ENCODE measurements at places on chromosomes 3 and 15.

DNA sequence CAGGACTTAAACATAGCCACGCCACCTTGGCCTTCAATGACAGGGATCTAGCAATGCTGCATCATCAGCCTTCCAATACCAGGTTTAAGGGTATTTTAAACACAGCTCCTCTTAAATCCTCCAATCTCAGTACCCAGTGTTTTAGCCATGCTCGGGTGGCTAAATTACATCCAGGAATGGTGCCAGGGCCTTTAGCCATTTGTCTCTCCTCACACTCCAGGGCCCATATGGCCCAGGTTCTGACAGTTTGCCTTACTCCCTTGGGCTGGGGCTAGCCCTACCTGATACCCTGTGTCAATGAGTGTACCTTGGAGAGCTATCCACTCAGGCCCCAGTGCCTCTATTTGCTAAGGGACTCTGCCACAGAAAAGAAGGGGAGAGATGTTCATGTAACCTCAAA is 29.4 kb downstream of the ZNF589 start:
- DNase-seq: no peak

- DNase-seq: no peak
These were observed 282.0 kb upstream of the VEPH1 start for GRCh38 chr3:157785102-157785826.

DNA sequence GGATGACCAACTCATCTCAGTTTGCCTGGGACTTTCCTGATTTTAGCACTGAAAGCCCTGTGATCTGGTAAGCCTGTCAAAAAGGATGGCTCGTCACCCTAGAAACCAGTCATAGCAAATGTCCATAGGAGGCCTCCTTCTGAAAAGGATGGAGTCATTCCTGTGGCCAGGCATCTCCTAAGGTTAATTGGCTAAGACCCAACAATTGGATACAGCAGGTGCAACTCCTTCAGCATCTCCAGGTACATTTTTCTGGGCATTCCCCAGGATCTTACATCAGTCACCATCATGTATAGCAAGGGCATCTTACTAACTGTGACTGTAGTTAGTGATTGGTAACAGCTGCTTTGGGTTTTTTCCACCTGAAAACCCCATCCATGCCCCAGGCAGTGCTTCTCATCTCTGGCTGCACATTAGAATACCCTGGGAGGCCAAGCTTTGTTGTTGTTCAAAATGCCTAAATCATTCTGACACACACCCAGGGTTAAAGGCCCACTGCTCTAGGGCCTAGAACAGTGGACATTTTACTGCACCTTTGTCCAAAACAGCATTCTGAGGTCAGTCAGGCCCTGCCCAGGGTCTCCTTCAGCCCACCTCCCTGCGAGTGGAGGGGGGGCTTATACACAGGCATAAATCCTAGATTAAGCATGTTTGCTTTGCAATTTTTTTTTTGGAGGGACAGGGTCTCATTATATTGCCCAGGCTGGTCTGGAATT is 28.3 kb upstream of the GALNT15 start:
- DNase-seq: no peak

- no peak for DNase-seq
These were observed 1.1 kb upstream of the THSD4 start for GRCh38 chr15:71114066-71114680.

- no peak for DNase-seq
These were observed 525.2 kb downstream of the CADM2 start for GRCh38 chr3:85483986-85484385.

GRCh38 chr15:73832657-73833056 is 40.7 kb upstream of the TBC1D21 start:
- DNase-seq: no peak

DNA sequence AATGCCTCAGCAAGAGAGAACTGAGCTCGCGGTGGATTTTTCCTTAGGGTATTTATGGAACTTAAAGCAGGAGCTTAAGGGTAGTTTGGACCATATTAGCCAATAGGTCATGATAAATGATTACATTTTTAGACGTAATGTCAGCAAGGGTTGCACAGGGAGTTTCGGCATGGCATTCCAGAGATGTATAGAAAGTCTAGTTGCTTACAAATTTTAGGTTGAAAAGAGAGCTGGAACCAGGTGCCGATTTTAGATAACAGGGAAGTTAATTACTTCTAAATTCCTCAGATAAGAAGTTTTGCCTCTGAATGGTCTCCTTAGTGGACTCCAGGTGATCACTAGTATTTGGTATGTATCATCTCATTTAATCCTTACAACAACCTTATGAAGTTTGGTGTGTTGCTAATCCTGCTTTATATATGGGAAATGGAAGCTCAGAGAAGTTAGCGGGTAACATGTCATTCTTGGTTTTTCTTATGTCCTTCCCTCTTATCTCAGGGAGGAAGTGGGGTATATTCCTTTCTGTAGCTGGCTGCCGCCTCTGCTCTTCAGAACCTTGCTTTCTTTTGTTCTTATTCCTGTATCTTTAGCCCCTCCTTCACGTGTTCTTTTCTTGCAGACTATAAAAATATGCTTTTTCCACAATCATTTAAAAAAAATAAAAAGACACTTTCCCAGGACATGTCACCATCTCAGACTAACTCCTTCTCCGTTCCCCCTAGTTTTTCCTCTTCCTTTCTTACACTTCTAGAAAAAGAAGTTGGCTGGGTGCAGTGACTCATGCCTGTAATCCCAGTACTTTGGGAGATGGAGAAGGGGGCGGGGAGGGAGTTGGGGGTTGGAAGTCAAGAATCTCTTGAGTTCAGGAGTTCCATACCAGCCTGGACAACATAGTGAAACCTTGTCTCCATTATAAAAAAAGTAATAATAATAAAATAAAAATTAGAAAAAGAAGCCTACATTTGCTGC is 25.7 kb downstream of the IQGAP1 start:
- DNase-seq: no peak

DNA sequence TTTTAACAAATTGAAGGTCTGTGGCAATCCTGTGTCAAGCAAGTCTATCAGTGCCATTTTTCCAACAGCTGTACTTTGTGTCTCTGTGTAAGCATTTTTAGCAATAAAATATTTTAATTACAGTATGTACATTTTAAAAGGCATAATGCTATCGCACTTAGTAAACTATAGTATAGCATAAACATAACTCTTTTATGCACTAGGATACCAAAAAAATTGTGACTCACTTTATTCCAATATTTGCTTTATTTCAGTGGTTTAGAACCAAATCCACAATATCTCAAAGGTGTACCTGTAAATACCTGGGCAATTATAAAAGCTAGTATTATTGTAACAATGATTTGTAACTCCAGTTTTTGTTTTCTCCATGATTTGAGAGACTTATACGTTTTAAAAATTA is 46.5 kb downstream of the FRMD5 start:
- DNase-seq: no peak

DNA sequence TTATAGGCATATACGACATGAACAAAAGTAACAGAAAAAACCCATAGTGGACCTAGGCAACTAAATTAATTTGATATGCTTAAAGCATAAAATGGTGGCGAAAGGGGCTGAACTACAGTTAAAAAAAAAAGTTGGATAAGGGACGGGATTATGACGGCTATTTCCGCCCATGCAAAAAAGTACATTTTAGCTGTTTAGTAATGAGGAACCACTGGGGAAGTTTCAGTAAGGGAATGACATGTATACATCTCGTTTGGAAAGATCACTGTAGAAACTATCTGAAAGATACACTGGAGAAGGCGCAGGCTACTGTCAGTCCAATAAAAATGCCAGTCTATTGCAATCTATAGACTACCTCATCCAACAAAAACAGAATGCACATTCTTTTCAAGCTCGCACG is 65.6 kb downstream of the ZNF148 start:
- no peak for DNase-seq

All from vagina (tissue), 2 donors.